Stimulated activated CD8-positive, alpha-beta memory T cell treated with anti-CD3 and anti-CD28 coated beads, Interleukin-7, amount 100 ng/mL, for 24 hours (primary cell): ENCODE measurements at places on chromosomes 5 and 9.

- no peak for DNase-seq
These were observed 127.8 kb upstream of the DHFR start for GRCh38 chr5:80782626-80783025.

GRCh38 chr5:124859556-124860290 is 113.3 kb upstream of the ZNF608 start:
- DNase-seq: no peak

DNA sequence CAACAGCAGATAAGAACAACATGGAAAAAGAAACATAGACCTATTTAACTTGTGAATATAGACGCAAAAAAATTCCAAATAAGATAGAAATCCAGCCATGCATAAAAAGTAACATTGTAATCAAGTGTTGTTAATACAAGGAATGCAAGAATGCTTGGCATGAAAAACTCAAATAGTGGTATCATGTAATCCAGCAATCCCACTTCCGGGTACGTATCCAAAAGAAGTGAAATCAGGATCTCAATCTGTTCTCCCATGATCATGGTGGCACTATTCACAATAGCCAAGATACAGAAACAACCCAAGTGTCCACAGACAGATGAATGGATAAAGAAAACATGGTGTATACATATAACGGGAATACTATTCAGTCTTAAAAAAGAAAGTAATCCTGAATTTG is 437.4 kb downstream of the ARHGEF28 start:
- no peak for DNase-seq

GRCh38 chr5:77259476-77259875 is 49.0 kb downstream of the PDE8B start:
- no peak for DNase-seq

DNA sequence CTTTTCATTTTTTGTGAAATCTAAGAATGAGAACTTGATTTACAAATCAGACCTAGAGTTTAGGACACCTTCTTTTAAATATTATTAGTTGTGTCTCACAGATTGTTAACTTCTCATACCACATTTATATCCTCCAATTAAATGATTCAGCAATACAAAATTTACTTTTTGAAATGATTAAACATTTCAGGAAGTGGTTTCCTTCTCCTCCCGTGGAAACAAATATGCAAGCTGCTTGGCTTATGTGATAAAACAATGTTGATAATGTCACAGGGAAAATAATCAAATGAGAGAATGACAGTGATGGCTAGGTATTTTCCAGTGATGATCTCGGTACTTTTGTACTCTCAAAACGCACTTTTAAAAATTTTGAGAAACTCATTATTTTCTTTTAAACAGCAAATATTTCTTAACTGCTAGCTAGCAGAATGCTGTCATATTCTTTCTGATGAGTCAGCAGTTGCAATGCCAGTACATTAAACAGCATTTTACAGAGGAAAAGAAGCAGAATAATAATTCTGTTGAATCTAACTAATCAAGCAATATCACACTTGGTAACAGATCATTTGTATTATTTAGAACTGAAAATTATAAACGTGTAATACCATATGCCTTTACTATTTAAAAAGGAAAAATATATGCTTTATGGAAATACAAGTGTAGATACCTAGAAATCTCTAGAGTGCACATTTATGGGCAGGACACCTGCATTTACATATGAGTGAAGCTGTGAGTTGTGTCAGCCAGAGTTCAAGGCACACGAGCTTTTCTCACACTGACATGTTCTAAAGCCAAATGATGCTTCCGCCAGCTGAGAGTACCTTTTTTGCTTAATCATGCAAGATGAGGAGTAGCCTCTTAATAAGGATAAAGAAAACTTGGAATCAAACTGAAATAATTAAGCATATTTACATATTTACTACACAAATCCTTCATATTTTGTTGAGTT is 53.6 kb upstream of the CDH18 start:
- DNase-seq: no peak
